ENCODE measurements at places on chromosomes 1 and 21.
A peak's percentile ranks its signal among the peaks of the same experiment; 100 is the strongest.

- no peak for DNase-seq
Measured at GRCh38 chr1:76425201-76426145, 350.9 kb downstream of the ST6GALNAC3 start.

DNA sequence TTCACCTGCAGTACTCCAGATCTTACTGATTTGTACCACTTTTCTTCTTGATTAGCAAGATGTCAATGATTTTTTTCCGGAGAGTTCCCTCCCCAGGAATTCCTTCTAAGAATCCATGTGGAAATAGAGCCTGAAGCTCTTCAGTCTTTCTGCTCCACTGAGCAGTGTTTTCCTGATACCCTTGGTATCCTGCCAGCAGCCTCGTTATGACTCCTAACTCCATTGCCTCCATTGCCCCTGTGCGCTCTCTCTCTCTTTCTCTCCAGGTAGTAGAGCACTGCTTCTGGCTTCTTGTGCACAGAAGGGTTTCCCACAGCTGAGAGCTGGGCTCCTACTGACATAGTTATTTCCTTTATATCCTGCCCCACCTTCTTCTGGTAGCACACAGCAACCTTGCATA is 12.2 kb downstream of the UBE2U start:
- peak; percentile 33 for DNase-seq

DNA sequence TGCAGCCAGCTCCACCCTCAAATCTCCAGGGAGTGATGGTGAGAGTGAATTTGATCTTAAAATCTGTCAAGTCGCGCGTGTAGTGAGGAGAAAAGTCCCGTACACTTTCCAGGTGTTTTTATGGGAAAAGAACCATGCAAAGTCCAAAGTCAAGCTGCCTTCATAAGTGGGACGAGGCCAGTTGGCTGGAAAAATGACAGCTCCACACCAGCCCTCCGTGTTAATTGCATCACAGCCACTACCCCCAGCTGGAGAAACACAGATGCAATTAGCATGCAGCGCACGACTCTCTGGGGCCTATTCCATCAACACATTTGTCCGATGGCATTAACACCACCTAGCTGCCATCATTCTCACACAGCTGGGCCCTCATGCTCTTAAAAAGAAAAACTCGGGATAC is 68.4 kb downstream of the KLHDC7A start:
- DNase-seq, result no peak

- DNase-seq, result no peak
Measured at GRCh38 chr1:226865590-226865989, 4.8 kb upstream of the PSEN2 start.

DNA sequence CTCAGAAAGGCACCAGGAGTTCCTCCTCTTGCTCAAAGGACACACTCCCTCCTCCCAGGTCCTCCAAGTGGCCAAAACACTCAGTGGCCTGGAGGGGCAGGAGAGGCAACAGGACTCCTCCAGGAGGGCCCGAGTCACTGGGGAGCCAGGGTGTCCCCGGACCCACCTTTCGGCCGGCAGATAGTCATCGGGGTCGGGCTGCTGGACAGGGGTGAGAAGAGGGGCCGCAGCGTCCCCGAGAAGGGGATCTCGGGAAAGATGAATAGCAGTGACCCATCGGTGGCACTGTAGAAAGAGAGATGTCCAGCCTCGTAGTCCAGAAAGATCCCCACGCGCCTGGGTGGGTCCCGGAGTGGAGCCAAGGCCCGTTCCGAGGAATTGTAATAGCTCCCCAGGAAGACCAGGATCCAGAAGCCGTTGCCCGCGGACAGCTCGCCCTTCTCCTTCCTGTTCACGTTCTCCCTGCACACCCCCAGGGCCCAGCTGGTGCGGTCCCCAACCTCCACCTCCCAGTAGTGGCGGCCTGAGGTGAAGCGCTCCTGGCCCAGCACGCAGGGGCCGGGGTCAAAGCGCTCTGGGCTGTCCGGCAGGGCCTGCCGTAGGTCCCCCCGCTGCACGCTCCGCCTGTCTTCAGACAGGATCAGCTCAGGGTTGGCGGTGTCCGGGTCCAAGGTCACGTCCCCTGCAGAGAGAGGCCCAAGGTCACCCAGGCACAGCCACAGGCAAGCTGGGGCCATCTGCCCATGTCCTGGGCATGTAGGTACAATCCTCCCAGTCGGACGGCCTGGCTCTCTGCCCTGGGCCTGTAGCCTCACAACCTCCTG is 11.9 kb downstream of the TRIM11 start:
- no peak for DNase-seq

GRCh38 chr1:7595336-7595735 is 175.8 kb upstream of the VAMP3 start:
- no peak for DNase-seq

DNA sequence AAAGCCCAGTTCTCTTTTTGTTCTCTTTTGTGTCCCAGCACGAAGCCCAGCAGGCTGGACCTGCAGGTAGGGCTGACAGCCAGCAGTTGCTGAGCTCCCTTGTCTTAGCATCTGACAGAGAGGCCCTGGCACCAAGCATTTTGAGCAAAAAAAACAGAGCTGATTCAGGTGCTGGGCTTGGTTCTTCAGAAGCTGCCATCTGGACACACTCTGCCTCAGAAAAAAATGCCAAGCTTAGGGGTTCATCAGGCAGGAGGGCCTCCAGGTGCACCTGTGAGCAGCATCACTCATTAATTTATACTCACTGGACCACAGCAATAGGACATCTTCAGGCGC is 167.1 kb upstream of the PLD5 start:
- DNase-seq, result no peak

DNA sequence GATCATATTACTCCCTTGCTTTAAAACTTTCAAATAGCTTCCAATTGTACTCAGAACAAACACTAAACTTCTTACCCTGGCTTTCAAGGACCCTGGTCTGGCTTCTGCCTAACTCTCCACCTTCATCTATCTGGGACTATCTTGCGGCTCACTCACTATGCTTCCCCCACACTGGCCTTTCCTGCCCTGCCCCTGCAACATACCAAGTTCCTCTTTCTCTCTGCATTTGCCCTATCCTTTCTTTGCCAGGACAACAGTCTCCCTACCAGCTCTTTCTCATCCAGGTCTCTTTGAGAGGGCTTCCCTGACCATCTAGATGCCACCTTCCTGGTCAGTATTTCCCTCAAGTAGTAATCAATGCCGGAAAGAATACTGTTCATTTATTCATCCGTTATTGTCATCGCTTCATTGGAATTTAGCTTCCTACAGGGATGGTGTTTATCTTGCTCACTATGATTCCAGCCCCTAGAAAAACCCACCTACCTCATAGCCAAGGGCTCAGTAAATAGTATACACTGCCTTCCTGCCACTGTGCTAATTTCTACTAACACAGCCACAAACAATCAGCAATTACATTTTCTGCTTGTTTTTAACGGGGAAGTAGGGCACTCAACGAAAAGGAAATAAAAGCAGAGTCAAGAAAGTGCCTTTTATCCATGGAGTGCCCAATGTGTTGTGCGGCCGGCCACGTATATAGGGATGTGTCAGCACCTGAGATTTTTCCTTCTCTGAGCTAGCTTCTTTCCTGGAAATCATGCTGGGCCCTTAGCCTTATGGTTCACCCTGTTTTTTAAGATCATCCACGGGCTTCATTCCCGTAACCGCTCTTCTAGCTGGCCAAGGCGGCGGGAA is 521 bp upstream of the CDC7 start:
- DNase-seq, result no peak

GRCh38 chr21:33940881-33941245 is 25.3 kb upstream of the ATP5PO start:
- DNase-seq, result no peak

DNA sequence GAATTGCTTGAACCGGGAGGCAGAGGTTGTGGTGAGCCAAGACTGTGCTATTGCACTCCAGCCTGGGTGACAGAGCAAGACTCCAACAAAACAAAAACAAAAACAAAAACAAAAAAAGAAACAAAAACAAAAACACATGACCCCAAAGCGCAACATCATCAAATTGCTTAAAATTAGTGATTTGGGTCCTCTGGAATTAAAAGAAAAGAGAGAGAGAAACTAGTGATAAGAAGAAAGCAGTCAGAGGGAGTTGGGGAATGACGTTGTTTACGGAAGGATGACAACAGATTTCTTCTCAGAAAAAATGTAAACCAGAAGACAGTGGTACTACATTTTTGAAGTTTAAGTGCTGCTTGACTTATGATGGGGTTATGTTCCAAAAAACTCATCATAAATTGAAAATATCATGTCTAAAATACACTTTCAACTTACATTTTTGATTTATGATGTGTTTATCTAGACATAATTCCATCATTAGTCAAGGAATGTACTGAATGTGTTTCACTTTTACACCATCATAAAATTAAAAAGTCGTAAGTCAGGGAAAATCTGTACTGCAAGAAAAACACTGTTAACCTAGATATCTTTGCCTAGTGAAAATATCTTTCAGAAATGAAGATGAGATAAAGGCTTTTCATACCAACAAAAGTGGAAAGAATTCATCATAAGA is 88.0 kb downstream of the MT1HL1 start:
- no peak for DNase-seq

DNA sequence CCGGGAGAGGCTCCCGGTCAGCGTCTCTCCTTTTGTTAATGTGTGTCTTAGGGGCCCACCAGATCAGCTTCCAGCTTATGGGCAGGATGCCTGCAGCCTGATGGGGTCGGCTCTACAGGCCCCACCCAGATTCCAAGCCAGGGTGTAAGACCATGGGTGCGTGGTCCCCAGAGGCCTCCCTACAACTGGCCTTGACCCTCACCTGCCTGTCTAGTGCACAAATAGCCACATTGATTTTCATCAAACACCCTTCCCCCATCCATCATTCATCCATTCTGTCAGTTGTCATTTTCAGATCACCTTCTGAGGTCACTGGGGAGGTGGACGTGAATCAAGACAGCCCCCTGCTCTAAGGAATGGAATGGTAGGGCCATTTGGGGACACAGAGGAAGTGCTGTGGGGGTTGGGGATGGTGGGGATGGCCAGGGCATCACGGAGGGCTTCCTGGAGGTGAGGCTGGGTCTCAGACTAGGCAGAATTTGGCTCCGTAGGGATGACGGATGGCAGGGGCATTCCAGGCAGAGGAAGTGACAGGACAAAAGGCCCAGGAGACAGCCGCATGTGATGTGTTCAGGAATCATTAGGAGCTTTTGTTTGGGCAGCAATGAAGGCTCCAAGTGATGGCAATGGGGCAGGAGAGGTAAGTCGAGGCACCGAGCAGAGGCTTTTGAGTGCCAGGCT is 118.8 kb downstream of the EPHB2 start:
- no peak for DNase-seq

DNA sequence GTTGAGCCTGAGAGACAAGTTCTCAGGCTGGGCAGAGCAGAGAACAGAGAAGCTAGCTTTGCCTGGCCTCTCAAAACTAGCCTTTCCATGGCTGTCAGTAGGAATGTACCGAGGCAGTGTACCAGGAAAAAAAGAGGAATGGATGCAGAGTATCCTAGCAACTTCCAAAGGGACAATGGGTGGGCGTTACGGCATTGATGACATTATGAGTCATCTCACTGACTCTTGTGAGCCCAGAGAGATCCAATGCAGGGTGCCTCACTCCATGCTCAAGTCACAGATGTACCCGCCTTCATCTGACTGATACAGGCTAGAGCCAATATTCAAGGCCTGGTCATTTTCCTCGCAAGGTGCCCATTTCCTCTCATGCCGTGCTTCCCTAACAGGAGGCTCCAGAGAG is 51.4 kb upstream of the C8B start:
- DNase-seq, result no peak

GRCh38 chr1:32186077-32186476 is 6.6 kb downstream of the TXLNA start:
- DNase-seq, result no peak

DNA sequence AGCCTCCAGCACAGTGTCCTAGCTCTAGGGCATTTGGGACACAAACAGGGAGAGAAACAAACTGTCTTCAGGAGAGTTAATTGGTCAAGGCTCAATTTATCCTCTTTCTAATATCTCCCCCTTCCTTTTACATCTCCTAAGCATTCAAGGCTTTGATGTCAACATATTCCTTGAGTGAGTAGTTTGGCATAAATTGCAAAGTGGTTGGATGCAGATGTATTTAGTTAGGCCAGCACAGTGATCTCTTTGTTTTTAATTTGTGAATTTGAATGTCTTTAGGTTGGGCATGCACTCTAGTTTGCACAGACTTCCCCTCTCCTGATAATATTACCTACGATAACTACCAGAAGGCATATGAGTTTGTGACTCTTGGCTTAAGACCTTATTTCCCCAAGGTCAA is 12.5 kb upstream of the OLFML2B start:
- no peak for DNase-seq

GRCh38 chr1:192512426-192513162 is 63.0 kb upstream of the RGS1 start:
- peak; percentile 33 for DNase-seq

- no peak for DNase-seq
Measured at GRCh38 chr1:156860113-156860627, 495 bp upstream of the NTRK1 start.

DNA sequence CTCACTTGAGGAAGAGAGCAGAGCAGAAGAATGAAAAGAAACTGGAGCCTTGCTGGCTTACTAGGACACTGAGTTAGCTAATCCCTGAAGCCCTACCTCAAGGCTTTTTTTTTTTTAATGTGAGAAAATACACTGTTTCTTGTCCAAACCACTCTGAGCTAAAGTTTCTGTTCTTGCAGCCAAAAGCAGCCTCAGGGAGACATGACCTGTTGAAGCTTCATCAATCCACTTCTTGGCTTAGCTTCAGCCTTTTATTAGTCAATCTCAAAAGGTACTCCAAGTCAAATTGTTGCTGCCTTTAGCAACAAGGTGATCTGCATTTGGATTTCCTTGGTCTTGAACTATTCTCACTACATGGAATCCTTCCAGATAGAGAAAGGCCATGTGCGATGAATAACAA is 33.7 kb downstream of the CCDC185 start:
- DNase-seq, result no peak

DNA sequence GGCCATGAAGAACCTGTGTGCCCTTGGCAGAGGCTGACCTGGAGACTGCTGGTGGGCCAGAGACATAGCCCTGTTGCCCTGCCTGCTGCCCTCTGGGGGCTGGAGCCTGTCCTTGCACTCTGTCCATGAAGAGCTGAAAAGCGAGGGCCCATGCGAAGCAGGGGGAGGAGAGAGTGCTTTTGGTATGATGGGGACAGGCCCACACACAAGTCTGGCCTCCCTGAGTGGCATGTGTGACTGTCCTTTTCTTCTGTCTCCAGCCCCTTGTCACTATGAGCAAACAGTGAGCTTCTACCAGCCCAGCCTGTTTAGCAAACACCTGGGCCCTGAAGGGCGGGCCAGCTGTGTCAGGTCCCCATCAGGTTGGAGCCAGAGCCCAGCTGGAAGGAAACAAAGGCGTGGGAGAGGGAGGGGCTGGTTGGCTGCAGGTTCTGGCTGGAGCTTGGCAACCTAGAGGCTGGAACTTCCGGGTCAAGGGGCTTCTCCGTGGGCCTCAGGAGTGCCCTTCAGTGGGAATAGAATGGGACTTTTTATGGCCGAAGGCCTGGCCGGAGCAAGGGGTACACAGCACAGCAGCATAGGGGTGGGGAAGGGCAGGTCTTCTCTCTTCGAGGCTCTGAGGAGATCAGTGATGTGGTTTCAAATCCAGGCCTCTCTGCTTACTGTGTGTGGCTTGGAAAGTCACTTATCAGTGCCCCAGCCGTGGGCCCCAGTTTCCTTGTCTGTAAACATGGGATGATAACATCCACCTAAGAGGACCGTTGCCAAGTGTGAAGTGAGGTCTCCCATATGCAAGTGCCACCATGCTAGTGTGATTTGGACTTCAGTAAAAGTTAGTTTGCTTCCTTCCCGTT is 14.3 kb downstream of the QSOX1 start:
- peak; percentile 85 for DNase-seq

- DNase-seq, result peak; percentile 55
Measured at GRCh38 chr1:78101514-78101913, 55.7 kb downstream of the GIPC2 start.

All from trophoblast cell (in vitro differentiated cells and primary cell).